Right renal cortex interstitium (tissue), 3 donors: ENCODE measurements at places on chromosomes 7 and 10. TPM values are rescaled to one million over a fixed set of nuclear protein-coding genes. Genes with fewer than 3 reads are reported as not detected.
A peak's percentile ranks its signal among the peaks of the same experiment; 100 is the strongest.

EN2 gene
- polyA plus RNA-seq, result 0.06 TPM

DNA sequence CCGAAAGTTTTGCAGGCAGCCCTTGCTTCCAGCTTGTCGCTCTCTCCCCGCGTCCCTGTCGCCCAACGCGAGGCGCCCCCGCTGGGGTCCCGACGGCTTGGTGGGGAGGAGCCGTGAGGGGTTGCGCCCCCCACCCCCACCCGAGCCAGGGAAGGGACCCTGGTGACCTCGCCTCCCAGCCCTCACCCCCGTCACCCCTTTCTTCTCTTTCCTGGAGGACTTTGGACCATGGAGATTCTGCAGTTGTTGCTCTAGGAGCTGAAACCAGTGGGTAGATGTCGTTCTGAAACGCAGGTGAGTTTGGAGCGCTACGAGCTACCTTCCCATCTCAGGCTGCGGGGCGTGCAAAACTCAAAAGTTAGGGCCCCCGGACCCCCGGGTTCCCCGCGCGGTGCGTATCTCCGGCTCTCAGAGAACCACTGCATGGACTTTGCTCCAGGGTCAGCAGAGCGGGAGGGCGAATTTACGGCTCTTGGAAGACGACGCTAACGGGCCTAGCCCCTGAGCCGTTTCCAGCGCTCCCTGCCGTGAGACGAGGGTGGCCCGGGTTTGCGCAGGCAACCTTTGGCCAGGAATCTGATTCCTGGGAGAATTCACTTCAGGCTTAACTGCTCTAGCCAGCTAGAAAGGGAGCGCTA, 684 bp upstream of the ATXN7L1 start:
- no peak for DNase-seq

ADRB1 gene
- 0.07 TPM for polyA plus RNA-seq

GALNT17 gene
- 4.0 TPM for polyA plus RNA-seq

LIPN gene
- not detected for polyA plus RNA-seq

GRCh38 chr7:75711656-75712514, 26.9 kb downstream of the HIP1 start:
- no peak for DNase-seq

HTR5A gene
- polyA plus RNA-seq, result not detected

- DNase-seq, result no peak
Measured at GRCh38 chr7:126667742-126668366, 584.9 kb downstream of the GRM8 start.

- no peak for DNase-seq
Measured at GRCh38 chr10:44343843-44344242, 41.1 kb downstream of the CXCL12 start.

CACUL1 gene
- 26.8 TPM for polyA plus RNA-seq

DNA sequence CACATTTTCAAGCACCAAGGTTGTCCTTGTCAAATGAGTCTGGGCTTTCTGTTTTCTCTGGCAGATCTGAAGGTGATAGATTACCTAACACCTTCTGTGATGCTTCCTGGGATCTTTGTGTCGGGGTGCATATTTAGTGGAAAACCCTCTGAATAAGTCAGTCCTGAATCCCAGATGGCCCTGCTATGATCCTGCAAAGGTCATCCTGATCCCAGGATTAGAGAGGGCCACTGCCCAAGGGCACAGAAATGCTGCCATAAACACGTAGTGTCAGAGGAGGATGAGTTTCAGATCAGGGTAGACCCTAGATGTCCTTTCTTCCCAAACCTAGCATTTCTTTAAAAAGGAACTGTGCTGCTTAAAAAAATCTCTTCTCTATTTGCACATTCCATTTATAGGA, 19.0 kb downstream of the AGR2 start:
- no peak for DNase-seq

STK32C gene
- polyA plus RNA-seq, result 13.5 TPM

DNA sequence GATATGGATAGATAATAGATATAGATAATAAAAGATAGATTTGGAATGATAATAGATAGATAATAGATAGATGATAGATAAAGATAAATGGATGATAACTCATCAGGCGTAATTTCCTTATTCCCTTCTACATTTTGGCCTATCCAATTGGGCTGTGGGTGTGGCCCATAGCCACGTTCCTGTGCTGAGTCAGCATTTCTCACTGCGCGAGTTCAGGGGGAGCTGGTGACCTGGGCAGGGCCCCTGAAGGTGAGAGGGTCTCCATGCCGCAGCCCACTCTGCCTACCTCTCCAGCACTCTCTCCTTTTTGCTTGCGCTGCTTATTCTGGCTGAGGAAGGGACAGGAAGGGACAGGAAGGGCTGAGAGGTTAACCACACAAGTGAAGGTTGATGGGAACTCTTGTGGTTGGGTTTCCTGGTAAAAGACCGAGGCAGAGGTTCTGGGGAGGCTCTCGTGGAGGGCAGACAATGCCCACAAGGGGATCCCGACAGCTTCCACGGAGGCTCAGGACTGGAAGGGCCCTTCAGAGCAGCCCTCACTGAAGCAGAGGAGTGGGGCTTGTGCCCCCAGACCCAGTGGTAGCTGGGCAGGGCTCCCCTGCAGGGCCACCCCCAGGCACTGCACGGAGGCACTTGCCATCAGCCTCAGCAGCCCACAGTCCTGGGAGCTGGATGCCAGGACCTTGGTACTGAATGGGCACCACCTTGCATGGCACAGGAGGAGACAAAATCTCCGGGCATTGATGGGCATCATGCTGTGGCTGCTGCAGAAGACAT, 247.3 kb upstream of the PITRM1 start:
- no peak for DNase-seq

SPDYE9 gene
- polyA plus RNA-seq, result 0.21 TPM

ZCWPW1 gene
- 5.4 TPM for polyA plus RNA-seq

DNA sequence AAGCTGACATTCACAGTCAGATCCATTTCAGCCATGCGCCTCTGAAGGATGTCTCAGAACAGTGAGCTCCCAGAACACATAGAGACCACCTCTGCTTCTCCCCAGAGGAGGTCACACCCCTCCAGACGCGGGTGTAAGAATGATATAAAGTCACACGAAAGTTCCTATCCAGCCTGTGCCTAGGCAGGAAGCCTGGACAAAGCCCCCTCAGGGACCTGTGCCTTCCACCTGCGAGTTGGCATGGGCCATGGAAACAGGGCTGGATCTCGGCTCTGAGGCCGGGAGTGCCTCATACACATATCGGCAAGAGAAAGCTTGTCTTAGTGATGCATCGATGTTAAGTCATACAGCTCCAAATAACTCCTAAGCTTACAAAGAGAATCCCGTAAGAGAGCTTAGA, 5.0 kb downstream of the VIPR2 start:
- DNase-seq, result no peak

- no peak for DNase-seq
Measured at GRCh38 chr7:140416560-140416959, 12.7 kb downstream of the RAB19 start.

DNA sequence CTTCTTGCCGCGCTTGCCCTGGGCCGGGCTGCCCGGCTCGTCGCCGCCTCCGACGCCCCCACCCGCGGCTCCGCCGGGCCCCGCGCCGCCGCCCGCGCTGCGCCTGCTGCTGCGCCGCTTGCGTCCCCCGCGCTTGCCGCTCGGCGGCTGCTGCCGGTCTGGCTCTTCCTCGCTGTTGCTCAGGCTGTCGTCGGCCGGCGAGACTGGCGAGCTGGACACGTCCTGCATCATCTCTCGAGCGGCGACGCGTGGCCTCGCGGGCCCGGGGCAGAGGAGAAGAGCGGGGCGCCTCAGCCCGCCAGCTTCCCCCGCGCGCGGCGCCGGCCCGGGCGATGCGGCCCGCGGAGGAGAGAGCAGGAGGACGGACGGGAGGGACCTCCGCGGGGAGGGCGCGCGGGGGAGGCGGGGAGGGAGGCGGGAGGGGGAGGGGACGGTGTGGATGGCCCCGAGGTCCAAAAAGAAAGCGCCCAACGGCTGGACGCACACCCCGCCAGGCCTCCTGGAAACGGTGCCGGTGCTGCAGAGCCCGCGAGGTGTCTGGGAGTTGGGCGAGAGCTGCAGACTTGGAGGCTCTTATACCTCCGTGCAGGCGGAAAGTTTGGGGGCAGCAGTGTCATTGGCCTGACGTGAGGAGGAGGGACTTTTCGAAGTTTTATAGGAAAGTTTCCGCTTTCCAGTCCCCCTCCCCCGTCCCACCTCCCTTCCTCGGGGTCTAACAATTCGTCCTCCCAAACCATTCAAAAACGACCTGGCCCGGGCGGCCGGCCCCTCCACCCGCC, at the start of gene TWIST1:
TSS of gene TWIST1 (minus strand) at position 546 of the 779 bp plus-strand sequence. CDS start at position 231, 315 bp downstream.
- DNase-seq, result no peak

- DNase-seq, result no peak
Measured at GRCh38 chr7:139808427-139808826, 20.6 kb upstream of the TBXAS1 start.

NEUROG3 gene
- not detected for polyA plus RNA-seq

DNA sequence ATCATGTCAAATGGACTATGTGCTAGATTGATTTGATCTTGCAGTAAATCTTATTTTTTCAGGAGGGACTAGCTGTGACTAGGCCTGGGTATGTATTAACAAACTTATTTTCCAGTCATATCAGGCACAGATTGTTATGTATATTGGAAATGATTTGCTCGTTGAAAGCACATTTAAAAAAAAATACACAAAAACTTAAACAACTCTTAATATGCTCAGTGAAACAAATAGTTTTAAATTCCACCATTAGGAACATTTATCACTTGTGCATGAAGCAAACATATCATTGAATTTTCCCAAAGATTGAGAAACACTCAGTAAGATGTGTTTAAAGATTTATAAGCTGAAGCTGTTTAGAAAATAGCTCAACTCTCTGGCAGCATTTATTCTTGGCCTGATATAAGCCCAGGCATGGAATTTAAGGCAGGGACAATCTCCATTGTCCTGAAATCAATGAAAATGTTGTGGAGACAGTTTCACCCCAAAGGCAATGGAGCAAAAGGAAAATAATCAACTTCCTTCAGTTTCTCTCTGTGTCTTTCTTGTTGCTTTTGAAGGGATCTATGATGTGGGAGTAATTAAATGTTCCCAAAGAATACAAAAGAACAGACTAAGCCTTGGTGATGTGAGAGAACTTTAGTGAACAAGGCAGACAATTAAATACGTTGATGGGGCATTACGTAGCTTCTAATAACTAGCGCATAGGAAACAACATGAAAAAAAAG, 250.3 kb downstream of the GPR37 start:
- no peak for DNase-seq

GRCh38 chr7:7706101-7706511, 12.3 kb downstream of the RPA3 start:
- no peak for DNase-seq

- no peak for DNase-seq
Measured at GRCh38 chr7:106772655-106773108, 92.4 kb upstream of the PIK3CG start.

- peak; percentile 25 for DNase-seq
Measured at GRCh38 chr10:110226926-110227641, 19.7 kb downstream of the MXI1 start.

GRCh38 chr10:31683682-31684081, 244.9 kb downstream of the ARHGAP12 start:
- no peak for DNase-seq

HOXA7 gene
- 24.8 TPM for polyA plus RNA-seq

SNX10 gene
- polyA plus RNA-seq, result 18.1 TPM

DNA sequence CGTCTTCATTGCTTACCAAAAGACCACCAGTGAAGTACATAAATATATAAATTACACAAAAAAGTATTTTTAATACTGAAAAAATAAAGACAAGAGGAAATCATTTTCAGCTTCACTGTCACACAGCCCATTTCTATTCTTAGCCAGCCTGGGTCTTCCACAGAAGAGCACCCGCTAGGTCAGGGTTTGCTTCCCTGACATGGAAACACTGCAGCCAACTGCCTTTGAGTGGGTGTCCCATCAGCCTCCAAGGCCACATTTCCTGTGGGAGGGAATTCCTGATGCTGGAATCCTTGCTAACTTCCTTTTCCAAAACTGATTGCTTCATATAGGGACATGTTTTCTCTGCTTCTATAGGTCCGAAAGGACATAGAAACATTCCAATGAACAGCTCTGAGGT, 137.8 kb upstream of the CAV2 start:
- no peak for DNase-seq

MKX gene
- 0.07 TPM for polyA plus RNA-seq

DNA sequence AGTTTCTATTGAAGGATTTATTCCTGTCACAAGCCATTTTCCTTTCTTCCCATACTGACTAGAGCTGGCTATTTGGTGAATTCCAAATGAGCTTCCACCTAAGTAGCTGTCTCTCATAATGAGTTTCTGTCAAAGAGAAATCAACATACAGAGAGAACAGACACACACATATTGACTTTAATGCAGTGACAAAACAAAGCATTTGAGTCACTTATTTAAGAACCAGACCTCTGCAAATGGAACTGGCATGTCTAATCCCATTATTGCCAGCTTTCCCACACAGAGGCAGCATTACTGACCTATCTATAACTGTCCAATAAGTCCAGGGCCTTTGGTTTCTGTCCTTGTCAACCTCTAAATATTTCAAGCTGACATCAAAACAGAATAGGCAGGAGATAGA, 179.3 kb upstream of the CSTF2T start:
- no peak for DNase-seq

SPDYE6 gene
- 2.2 TPM for polyA plus RNA-seq

DNA sequence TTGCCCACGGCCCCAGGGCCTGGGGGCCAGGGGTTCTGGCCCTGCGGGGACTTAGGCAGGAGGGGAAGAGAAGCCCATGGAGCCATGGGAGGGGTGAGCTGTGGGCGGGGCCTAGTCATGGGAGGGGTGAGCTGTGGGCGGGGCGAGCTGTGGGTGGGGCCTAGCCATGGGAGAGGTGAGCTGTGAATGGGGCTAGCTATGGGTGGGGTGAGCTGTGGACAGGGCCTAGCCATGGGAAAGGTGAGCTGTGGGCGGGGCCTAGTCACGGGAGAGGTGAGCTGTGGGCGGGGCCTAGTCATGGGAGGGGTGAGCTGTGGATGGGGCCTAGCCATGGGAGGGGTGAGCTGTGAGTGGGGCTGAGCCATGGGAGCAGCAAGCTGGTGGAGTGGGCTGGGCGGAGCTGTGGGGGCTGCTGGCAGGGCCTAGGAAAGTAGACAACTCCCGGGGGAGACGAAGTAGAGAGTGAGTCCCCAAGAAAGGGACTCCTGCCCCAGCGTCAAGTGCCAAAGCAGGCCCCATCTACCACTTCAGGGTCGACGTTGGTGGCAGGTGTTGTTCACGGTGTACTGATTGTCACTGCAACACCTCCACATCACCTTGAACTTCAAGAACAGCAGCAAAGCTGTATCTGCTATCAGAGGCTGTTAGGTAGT, 19.2 kb upstream of the TTYH3 start:
- no peak for DNase-seq

GRCh38 chr7:88104732-88105131, 115.1 kb downstream of the SRI start:
- DNase-seq, result no peak

DNA sequence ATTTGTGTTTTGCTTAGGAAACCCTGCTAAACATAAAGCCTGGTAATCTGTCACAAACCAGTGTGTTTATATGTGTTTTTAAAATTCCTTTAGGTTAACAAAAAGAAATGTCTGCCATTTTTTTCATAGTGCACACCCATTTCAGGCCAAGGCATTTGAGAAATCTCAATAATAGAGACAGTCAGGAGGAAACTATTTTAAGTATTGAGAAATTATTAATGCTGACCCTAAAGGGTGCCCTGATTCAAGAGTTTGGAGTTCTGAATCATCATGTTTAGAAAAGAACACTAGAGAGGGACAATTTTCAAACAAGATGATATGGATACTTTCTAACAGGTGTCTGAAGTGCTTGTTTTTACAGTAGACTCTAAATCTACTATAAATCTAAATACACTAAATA, 28.7 kb downstream of the MALRD1 start:
- DNase-seq, result no peak

GRCh38 chr10:1035201-1035600, 9.5 kb upstream of the IDI2 start:
- no peak for DNase-seq

GRCh38 chr10:125232841-125233240, 72.5 kb upstream of the CTBP2 start:
- DNase-seq, result no peak

- no peak for DNase-seq
Measured at GRCh38 chr10:75982611-75983369, 551.4 kb downstream of the LRMDA start.
